ENCODE measurements at places on chromosomes 12 and 14.

DNA sequence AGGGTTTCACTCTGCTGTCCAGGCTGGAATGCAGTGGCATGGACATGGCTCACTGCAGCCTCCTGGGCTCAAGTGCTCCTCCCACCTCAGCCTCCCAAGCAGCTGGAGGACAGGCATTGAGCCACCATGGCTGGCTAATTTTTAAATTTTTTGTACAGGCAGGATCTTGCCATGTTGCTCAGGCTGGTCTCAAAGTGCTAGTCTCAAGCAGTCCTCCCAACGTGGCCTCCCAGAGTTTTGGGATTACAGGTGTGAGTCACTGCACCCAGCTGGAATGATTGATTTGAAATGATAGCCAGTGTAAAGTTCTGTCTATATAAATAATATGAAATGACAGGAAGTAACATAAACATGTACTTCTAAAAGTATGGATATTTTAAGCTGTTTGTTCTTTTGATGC is 172.7 kb downstream of the FUT8 start:
- DNase-seq: no peak

- no peak for DNase-seq
These were observed 15.3 kb downstream of the TNFRSF1A start for GRCh38 chr12:6326316-6327228.

DNA sequence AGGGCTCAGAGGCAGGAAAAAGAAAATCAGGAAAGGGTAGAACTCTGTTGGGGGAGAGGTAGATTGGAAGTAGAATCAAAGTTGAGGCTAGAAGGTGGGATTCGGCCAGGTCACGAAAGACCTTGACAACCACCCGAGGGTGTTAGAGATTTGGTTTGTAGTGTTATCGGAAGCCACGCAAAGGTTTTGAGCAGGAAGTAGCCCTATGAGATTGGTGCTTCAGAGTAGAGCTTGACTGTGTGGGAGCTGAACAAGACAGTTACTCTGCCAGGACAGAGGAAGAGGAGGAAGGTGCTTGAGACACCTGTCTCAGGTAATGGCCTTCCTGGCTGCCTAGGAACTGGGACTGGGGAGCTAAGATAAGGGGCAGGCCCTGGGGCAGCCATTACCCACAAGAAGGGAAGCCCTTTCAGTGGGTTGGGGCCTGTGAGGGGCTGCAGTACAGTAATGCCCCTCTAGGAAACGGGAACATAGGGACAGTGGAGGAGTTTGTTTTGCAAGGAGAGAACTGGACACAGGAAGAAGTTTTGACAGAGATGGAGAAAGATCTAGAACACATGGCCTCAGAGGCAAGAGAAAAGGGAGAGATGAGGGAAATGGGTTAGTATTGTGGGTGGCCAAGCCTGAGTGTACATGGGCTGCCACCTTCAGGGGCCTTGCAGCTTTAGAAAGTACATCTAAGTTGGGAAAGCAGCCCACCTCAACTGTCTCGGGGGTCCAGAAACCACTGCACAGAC is 73.5 kb downstream of the RIN3 start:
- DNase-seq: peak; percentile 53

DNA sequence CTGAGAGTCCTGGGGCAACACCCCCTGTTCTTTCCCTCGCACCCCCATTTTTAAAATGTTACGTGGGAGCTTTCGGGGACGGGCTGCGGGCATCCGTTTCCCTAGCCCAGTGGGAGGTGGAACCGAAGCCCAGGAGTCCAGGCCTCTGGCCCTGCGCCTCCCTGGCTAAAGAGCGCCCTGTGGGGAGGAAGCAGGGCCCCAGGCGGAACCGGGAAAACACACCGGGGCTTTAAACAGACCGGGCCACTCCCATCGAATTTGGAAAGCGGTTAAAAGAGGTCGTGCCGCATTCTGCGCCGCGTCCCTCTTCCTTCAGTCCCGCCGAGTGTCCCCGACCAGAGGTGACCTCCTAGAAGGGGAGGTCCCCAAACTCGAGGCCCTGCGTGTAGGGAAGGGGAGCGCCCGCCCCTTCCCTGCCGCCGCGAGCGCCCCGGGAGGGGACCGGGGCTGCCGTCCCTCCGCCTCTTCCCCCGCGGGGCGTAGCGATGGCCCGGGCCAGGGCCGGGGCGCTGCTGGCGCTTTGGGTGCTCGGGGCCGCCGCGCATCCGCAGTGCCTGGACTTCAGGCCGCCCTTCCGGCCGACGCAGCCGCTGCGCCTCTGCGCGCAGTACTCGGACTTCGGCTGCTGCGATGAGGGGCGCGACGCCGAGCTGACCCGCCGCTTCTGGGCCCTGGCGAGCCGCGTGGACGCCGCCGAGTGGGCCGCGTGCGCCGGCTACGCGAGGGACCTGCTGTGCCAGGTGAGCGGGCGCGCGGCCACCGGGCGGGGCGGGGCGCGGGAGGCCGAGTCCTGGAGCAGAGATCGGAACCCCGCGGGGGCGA is at the start of gene HHIPL1:
Gene HHIPL1, plus strand, starts transcription at position 407 of the 822 bp plus-strand sequence. Its CDS starts 79 bp downstream, at position 486.
- DNase-seq: no peak

GRCh38 chr14:74929242-74929641 is 6.2 kb upstream of the RPS6KL1 start:
- DNase-seq: no peak

DNA sequence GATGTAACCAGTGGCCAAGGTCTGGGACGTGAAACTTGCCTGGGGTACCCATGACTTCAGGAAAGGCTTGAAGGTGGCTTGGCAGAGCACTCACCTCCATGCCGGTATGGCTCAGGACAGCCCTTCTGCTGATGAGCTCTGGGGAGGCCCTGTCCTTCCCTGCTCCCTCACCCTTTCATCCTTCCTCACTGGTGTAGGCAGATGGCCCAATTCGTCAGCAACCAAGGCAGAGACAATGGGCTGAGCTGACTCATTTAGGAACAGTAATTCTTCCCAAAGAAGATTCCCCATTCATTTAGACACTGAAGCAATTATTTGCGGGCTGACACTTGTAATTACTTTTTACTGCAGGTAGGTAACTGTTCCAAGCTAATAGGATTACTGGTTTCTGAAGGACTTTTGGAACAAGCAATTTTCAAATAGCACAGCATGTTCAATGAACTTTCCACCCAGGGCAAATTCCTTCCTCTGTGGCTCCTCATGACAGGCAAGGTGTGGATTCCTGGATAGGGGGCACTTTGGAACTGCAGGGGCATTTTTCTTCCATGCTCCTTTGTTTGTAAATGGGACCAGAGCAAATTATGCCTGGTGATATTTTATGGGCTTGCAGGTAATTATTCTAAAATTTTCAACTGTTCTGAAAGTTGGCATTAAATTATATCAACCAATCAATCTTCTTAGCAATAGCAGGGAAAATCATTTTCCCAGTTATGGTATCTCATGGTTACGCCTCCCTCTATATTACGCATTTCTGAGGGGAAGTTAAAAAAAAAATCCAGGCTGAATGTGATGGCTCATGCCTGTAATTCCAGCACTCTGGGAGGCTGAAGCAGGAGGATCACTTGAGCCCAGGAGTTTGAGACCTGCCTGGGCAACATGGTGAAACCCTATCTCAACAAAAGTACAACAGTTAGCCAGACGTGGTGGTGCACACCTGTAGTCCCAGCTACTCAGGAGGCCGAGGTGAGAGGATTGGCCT is 24.1 kb upstream of the NRDE2 start:
- no peak for DNase-seq

DNA sequence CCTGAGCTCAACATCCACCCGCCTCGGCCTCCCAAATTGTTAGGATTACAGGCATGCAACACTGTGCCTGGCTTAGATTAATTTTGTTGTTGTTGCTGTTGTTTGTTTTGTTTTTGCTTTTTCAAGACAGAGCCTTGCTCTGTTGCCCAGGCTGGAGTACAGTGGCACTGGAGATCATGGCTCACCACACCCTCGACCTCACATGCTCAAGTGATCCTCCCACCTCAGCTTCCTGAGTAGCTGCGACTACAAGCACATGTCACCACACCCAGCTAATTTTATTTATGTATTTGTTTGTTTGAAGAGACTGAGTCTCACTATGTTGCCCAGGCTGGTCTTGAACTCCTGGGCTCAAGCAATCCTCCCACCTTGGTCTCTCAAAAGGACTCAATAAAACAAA is 26.7 kb downstream of the CRY1 start:
- peak; percentile 9 for DNase-seq

GRCh38 chr12:90013409-90013808 is 304.8 kb upstream of the ATP2B1 start:
- DNase-seq: peak; percentile 40

GRCh38 chr14:88210426-88210825 is 112.6 kb downstream of the KCNK10 start:
- no peak for DNase-seq

DNA sequence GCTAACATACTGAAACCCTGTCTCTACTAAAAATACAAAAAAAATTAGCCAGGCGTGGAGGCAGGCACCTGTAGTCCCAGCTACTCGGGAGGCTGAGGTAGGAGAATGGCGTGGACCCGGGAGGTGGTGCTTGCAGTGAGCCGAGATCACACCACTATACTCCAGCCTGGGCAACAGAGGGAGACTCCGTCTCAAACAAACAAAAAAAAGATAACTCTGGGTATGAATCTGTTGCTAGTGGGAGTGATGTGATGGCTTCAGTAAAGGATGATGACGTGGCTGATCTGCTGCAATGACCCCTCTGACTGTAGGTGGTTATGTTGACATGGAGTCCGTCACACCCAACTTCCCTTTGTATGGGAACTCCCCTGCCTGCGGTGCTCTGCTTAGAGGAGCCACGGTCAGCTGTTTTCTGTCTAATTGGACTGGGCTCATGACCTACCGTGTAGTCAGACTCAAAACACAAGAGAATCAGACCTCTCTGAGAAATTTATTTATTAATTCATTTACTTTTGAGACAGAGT is 59.1 kb upstream of the MED13L start:
- peak; percentile 39 for DNase-seq

DNA sequence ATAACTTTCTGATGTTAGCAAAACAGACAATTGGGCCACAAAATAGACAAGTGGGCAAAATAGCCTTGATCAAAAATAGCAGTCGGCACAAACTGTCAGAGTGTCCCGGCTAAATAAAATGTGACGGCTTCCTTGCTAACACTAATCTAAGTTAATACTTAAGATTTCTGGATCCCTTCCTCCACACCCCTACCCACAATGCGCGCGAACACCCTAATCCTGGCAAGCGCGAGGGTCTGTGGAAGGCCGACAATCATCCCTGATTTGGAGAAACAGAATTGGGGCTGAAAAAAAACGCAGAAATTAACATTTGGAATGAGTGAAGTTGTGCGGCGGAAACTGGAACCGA is 489 bp downstream of the CEP290 start:
- DNase-seq: no peak

GRCh38 chr14:95831468-95831867 is 45.2 kb upstream of the TUNAR start:
- DNase-seq: no peak
